ENCODE measurements at places on chromosomes 7 and 10.

GRCh38 chr7:12722136-12722535 lies 34.7 kb downstream of the ARL4A start:
- no peak overlapping the region for H3K27ac ChIP-seq
- peaks cover 24% of the 10 kb centered on the region for H3K4me1 ChIP-seq
- DNase-seq: no peak
- no peak overlapping the region for H3K4me3 ChIP-seq
- H3K36me3 ChIP-seq: no peaks in the 10 kb centered on the region

DNA sequence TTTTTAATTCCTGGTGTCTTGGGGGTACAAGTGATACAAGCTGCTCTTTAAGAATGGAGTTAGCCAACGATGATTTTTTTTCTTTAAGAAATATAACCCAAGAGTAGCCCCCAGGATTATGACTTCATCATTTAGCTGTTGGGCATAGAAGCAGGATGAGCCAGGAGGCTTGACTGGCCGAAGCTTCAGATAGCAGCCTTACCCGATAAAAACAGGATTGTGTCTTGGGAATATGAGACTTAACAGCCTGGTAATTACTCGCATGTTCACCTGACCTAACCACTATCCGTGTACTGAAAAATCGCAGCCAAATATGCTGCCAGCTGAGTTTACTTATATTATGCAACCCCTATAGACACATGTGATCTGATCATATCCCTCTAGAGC lies 346.0 kb upstream of the BMPER start:
- no peaks in the 10 kb centered on the region for H3K27me3 ChIP-seq
- no peaks in the 10 kb centered on the region for H3K36me3 ChIP-seq
- no peak for DNase-seq
- no peak overlapping the region for H3K4me3 ChIP-seq
- H3K4me1 ChIP-seq: no peaks in the 10 kb centered on the region
- H3K27ac ChIP-seq: no peak overlapping the region

DNA sequence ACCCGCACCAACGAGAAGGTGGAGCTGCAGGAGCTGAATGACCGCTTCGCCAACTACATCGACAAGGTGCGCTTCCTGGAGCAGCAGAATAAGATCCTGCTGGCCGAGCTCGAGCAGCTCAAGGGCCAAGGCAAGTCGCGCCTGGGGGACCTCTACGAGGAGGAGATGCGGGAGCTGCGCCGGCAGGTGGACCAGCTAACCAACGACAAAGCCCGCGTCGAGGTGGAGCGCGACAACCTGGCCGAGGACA lies 1.6 kb downstream of the VIM start:
- H3K27me3 ChIP-seq: peaks cover 61% of the 10 kb centered on the region
- peaks cover 61% of the 10 kb centered on the region for H3K36me3 ChIP-seq
- peak overlapping the region; percentile 100 for H3K4me3 ChIP-seq
- peak overlapping the region; percentile 100 for H3K27ac ChIP-seq

DNA sequence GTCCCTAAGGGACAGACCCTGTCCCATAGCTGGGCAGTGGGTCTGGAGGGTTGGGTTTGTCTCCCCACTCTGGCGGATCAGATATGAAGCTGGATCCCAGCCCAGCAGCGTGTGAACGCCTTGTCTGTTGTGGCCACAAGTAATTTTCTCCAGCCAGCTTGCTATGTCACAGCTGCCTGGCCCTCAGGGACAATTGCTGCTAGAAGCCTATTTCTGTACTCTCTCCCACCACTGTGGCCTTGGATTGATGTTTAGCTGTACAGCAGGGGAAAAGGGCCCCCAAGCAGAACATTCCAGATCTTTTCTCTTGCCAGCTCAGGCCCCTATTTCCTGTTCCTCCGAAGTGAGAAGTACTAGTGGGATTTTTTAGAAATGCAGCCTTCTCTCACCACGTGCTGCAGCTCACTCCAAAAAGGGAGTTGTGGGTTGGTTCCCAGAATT lies 53.5 kb upstream of the WAC start:
- no peak overlapping the region for H3K4me3 ChIP-seq
- H3K27ac ChIP-seq: no peak overlapping the region
- H3K36me3 ChIP-seq: no peaks in the 10 kb centered on the region
- H3K4me1 ChIP-seq: no peaks in the 10 kb centered on the region

- no peak for DNase-seq
- no peak overlapping the region for H3K4me3 ChIP-seq
- H3K4me1 ChIP-seq: no peaks in the 10 kb centered on the region
- no peak overlapping the region for H3K27ac ChIP-seq
These were observed 49.6 kb upstream of the UBE3C start for GRCh38 chr7:157089100-157089610.

DNA sequence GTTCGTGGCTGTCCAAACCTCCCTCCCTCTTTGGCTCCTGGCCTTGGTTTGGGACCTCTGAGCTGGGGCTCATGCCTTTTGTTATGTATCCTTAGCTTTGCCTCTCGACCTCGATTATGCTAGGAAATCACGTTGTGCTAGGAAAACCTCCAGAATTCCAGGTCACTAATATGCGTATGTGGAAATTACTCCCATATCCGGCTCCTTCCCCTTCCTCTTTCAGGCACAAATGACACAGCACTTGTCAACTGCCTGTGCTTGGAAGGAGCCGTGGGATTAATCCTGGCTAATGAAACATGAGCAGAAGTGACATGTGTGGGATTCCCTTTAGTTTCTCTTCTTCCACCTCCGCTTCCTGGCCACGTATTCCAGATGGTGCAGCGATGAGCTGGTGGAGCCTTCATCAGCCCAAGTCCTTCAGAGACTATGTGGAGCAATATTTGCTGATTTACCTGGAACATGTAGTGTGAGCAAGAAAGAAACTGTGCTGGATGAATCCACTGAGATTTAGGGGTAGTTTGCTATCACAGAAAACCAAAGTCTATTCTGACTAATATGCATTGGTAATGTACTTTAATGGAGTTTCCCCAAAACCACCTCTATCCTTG lies 149.2 kb downstream of the REEP3 start:
- H3K4me3 ChIP-seq: no peak overlapping the region
- no peak overlapping the region for H3K27ac ChIP-seq
- no peaks in the 10 kb centered on the region for H3K27me3 ChIP-seq
- peaks cover 58% of the 10 kb centered on the region for H3K4me1 ChIP-seq

Measured in HFFc6 (cell line).